Tibial nerve (tissue), 4 donors: ENCODE measurements at places on chromosomes 7 and 10. TPM values are rescaled to one million over a fixed set of nuclear protein-coding genes. Genes with fewer than 3 reads are reported as not detected.
A peak's percentile ranks its signal among the peaks of the same experiment; 100 is the strongest.

DNA sequence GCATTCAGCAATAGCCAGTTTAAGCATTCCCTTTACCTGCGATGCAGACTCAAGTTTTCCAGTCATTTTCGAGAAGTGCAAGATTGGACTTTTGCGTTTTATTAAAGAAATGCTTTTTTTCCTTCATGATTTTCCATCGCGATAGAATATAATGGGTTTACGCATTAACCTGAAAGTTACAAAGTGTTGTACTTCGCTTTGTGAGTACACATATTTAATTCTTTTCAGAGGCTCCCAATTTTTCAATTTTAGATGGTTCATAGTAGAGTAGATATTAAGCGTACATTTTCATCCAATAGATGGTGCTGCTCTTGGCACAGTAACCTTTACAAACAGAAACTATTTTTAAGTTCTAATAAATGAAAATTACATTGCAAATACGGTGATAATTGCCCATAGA is 1.3 kb downstream of the PTPRZ1 start:
- no peak for DNase-seq
- no peaks in the 10 kb centered on the region for H3K4me1 ChIP-seq
- no peaks in the 10 kb centered on the region for H3K27me3 ChIP-seq
- no peaks in the 10 kb centered on the region for H3K36me3 ChIP-seq
- H3K4me3 ChIP-seq: peak overlapping the region; percentile 46

- H3K36me3 ChIP-seq: no peaks in the 10 kb centered on the region
- no peak overlapping the region for H3K4me3 ChIP-seq
- H3K27me3 ChIP-seq: no peaks in the 10 kb centered on the region
- no peak for DNase-seq
Observed at GRCh38 chr7:68313806-68314205, 1284.5 kb upstream of the AUTS2 start.

DNA sequence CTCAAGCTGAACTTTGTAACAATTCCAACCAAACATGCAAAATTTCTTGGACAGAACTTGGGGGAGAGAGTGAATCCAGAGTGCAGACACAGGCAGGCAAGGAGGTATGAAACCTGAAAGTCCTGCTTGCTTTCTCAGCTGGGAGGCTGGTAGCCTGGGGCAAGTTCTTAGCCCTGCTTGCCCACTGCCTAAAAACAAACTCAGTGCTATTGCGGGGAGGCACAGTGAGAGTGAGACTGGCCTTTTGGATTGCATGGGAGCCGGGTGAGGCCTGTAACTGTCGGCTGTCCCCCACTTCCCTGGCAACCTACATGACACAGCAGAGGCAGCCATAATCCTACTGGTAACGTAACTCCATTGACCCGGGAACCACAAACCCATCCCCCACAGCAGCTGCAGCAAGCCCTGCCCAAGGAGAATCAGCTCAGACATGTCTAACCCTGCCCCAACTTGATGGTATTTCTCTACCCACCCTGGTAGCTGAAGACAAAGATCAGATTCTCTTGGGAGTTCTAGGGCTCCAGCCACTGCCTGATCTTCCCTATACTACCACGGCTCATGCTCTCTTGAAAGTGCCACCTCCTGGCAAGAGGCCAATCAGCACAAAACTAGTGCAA is 663.6 kb downstream of the GRM8 start:
- no peak for DNase-seq
- H3K27ac ChIP-seq: no peak overlapping the region
- H3K4me1 ChIP-seq: no peaks in the 10 kb centered on the region
- no peak overlapping the region for H3K4me3 ChIP-seq
- no peaks in the 10 kb centered on the region for H3K36me3 ChIP-seq

GRCh38 chr7:19619122-19619521 is 89.7 kb downstream of the POLR1F start:
- no peaks in the 10 kb centered on the region for H3K27me3 ChIP-seq
- H3K27ac ChIP-seq: no peak overlapping the region
- no peak for DNase-seq
- no peaks in the 10 kb centered on the region for H3K36me3 ChIP-seq
- H3K4me1 ChIP-seq: no peaks in the 10 kb centered on the region

DNA sequence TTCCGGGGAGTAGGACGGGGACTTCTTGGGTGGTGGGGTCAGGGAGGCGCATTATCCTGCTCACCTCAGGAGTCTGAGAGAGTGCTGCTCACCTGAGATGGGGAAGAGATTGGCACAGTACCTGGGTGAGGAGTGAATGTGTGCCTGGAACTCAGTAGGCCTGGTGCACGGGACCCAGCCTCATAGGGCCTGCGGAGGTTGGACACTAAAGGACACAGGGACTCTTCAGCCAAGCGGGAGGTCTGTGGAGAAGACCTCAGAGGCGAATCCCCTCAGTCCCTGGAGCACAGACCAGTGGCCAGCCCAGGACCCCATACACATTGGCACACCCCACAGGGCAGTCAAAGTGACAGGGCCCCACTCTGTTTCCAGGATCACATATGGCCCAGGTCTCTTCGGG is 73.2 kb downstream of the OAT start:
- H3K27me3 ChIP-seq: no peaks in the 10 kb centered on the region
- H3K36me3 ChIP-seq: no peaks in the 10 kb centered on the region
- no peaks in the 10 kb centered on the region for H3K4me1 ChIP-seq
- H3K27ac ChIP-seq: no peak overlapping the region

DNA sequence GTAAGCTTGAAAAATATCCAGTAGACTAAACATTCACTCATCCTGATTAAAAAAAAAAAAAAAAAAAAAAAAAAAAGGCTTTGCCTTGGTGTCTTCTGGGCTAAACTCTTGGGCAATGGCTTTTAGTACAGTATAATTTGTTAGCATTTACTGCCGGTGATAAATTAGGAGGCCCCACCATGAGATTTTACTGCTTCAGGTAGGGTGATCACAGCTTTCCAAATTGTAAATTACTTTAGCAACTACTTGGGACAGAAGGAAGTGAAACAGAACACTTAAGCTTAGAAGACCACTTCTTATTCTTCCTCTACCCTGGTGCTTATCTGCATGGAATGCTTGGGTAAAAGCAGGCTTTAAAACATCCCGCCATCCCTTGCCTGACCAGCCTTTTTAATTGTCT is 152.1 kb downstream of the HIBADH start:
- no peak overlapping the region for H3K27ac ChIP-seq

The FFAR4 gene
- 1.0 TPM for total RNA-seq

The EMX2 gene
- 0.44 TPM for total RNA-seq

The SLC18A3 gene
- total RNA-seq: not detected

The SNCG gene
- total RNA-seq: 213 TPM

DNA sequence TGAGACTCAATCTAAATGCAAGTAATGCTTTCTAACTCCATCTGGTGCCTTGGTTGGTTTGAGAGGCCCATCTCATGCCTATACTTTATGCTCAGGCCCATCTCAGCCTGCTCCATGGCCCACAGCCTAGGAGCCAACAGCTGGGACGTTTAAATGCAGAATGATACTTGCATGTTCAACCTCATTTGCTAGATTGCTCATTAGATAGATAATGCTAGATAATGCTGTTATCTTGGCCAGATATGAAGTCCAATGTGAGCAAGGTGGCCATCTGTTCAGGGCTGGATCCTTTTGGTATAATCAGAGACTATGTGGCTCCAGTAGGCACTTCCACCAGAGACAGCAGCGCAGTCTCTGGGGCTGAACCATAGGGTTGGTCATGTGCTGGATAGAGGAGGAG is 321.6 kb upstream of the PHYHIPL start:
- H3K4me3 ChIP-seq: no peak overlapping the region
- H3K27me3 ChIP-seq: no peaks in the 10 kb centered on the region
- H3K4me1 ChIP-seq: peaks cover 4% of the 10 kb centered on the region
- DNase-seq: no peak

The CUTC gene
- 55.7 TPM for total RNA-seq

DNA sequence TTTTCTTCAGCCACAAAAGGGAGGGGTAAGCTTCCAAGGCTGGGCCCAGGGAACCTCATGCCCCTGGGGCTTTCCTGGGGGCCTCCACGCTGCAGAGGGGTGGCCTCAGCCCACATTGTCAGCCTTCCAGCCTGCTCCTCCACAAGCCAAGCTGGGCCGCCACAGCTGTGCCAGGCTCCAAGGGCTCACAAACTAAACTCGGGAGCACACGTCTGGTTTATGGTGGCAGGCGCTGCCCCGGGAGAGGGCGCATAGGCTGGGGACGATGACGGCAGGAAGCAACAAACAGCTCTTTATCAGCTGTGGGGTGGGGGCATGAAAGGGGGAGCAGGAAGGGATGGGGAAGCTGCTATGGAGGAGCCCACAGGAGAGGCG is 6.3 kb upstream of the CDH23 start:
- H3K4me1 ChIP-seq: no peaks in the 10 kb centered on the region
- H3K27me3 ChIP-seq: no peaks in the 10 kb centered on the region
- no peak overlapping the region for H3K27ac ChIP-seq
- no peak overlapping the region for H3K4me3 ChIP-seq
- DNase-seq: no peak

DNA sequence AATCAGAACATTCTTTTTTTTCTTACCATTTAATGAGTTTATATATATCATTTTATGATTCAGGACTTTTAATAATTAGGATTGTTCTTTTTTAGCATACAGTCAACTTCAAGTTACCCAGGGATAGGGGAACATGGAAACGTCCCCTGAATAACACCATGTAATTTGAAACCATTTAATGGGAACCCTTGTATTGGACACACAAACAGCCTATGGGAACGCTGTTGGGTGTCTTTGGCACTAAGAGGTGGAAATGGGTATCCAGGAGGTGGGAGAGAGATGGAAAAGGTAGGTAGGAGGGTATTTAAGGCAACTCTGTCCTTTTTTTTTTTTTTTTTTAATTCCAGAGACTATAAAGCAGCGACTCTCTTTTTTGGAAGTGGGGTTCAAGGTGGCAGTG is 2.6 kb downstream of the LUC7L2 start:
- no peak overlapping the region for H3K4me3 ChIP-seq
- peaks cover 30% of the 10 kb centered on the region for H3K4me1 ChIP-seq
- H3K27me3 ChIP-seq: no peaks in the 10 kb centered on the region
- DNase-seq: no peak

The SPDYE18 gene
- total RNA-seq: 8.4 TPM

DNA sequence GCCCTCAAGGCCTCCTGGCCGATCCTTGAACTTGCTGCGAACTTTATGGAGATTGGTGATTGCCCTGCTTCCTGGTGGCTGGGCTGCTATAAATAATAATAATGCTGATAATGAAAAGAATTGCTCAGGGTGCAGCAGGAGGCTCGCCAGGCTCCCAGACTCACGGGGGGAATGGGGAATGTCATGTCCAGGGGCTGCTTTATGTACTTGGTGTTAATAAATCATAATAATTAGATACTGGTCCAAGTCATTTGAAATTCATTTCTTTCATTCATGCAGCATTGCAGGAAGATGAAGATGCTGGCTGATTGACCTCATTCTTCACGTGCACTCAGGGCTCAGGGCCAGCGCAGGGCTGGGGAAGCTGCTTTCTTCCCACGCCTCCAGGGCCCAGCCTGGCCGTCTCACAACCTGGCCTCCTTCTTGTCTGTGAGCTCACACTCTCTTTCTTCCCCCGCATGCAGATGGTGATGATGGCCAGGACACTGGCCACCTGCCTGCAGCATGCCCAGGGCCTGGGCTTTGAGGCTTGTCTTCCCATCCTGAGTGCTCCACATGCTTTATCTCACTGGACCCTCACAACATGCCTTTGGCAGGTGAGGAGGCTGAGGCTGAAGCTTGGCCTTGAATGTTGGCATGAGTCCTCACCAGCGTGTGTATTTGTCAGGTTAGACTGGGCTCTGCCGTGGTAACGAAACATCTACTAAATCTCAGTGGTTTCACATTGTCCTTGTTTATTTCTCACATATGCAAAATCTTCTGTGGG is 138.4 kb upstream of the TNS3 start:
- H3K36me3 ChIP-seq: no peaks in the 10 kb centered on the region
- no peak overlapping the region for H3K4me3 ChIP-seq
- H3K4me1 ChIP-seq: no peaks in the 10 kb centered on the region
- H3K27me3 ChIP-seq: no peaks in the 10 kb centered on the region

- no peaks in the 10 kb centered on the region for H3K27me3 ChIP-seq
- H3K4me1 ChIP-seq: no peaks in the 10 kb centered on the region
- no peak overlapping the region for H3K4me3 ChIP-seq
- H3K36me3 ChIP-seq: no peaks in the 10 kb centered on the region
- no peak for DNase-seq
Observed at GRCh38 chr10:119090968-119091367, 10.4 kb upstream of the EIF3A start.

The ITPRID1 gene
- not detected for total RNA-seq

The SPOCK2 gene
- total RNA-seq: 7.5 TPM

DNA sequence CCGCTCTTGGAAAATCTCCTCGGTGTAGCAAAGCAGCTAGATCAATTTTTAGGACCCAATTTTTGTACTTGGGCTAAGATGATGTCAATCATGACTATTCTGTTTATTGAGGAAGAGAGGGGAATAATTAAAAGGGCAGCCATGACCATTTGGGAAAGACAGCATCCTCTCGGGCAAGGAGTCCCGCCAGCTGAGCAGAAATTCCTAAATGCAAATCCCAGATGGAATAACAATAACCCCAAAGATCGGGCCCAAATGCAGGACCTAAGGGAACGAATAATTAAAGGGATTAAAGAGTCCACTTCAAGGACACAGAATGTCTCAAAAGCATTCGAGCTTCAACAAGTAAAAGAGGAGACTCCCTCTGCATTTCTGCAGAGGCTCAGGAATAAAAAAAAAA is 18.7 kb downstream of the COL17A1 start:
- no peaks in the 10 kb centered on the region for H3K4me1 ChIP-seq
- no peaks in the 10 kb centered on the region for H3K27me3 ChIP-seq
- H3K36me3 ChIP-seq: no peaks in the 10 kb centered on the region
- no peak for DNase-seq
- no peak overlapping the region for H3K4me3 ChIP-seq
- H3K27ac ChIP-seq: no peak overlapping the region

The SPDYE6 gene
- total RNA-seq: not detected

DNA sequence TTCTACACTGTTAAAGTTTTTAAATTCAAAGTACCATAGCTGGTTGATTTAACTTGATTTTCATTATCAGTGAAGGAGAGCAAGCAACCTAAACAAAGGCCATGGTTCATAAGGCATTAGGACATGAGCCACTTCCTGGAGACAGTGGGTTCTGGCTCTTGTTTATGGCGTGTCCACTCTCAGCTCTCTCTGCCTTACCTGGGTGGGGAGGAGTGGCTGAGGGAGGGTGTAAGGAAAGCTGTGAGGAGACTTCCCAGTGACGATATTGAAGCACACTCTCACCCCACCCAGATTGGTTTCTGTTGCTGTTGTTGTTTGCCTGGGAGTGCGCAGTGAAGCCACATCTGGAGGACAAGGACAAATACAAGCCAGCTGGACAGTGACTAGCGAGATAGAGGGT is 365.3 kb upstream of the FZD8 start:
- H3K36me3 ChIP-seq: no peaks in the 10 kb centered on the region
- H3K4me1 ChIP-seq: no peaks in the 10 kb centered on the region
- H3K4me3 ChIP-seq: no peak overlapping the region
- H3K27me3 ChIP-seq: no peaks in the 10 kb centered on the region

The TOMM7 gene
- 133 TPM for total RNA-seq

The WDR11 gene
- total RNA-seq: 61.8 TPM

GRCh38 chr7:10439027-10439426 is 534.6 kb upstream of the PHF14 start:
- no peaks in the 10 kb centered on the region for H3K4me1 ChIP-seq
- no peak overlapping the region for H3K27ac ChIP-seq
- H3K4me3 ChIP-seq: no peak overlapping the region

The CPXM2 gene
- total RNA-seq: 74.3 TPM
